ENCODE measurements at places on chromosomes 6 and 20. TPM values are rescaled to one million over a fixed set of nuclear protein-coding genes. Genes with fewer than 3 reads are reported as not detected.

The OVOL2 gene
- total RNA-seq, result 0.34 TPM

The OR2B6 gene
- total RNA-seq, result not detected

The RIPPLY2 gene
- total RNA-seq, result not detected

The PHF20 gene
- total RNA-seq, result 36.7 TPM

The SDCBP2 gene
- total RNA-seq, result 1.1 TPM
